ENCODE measurements at places on chromosomes 4 and X.
A peak's percentile ranks its signal among the peaks of the same experiment; 100 is the strongest.

GRCh38 chrX:71953391-71953790, 42.7 kb downstream of the NHSL2 start:
- DNase-seq, result no peak

DNA sequence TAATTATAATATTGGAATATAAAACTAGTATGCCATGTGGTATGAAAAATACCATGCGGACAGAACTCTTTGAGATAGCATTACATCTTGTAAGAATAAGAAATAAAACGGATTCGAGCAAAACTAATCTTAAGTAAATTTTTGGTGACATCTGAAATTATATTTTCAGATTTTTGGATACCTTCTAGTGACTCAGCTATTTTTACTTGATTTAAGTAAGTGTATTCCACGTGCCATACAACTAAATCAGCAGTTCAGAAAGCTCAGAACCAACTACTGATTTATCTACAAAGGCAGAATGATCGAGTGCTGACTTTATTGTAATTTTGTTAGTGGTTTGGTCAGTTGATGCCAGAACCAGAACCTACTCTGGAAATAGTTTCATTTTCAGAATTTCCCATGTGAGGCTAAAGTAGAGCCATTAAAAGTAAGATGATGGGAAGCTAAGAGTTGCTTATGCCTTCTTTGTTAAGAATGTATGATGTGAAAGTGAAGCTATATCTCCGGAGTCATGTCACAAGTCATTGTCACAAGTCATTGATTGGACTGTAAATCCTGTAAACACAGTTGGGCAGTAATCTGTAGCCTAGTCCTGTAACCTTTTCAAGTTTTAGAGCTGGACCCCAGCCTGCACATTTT, 4.0 kb downstream of the ING2 start:
- DNase-seq, result no peak

DNA sequence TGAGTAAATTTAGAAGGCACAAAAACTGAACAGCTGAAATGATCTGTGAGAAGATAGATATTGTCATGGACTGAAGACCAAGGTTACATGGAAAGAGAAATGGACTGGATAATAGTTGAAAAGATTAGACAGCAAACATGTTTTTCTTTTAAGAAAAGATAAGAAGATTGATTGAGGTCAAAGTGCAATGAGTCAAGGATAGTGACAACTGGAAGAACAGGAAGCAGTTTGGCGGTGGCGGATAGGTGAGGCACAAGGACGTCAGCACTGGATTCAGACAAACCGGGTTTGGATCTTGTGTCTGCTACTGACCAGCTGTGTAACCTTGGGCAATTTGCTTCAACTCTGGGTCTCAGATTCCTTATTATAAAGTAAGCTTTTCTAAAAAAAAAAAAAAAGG, 2.0 kb upstream of the HPGD start:
- no peak for DNase-seq

GRCh38 chr4:16199093-16199492, 27.2 kb downstream of the TAPT1 start:
- no peak for DNase-seq

- DNase-seq, result no peak
Observed at GRCh38 chrX:147735364-147735763, 176.4 kb upstream of the FMR1 start.

GRCh38 chr4:25180524-25181131, 20.4 kb upstream of the SEPSECS start:
- DNase-seq, result peak; percentile 21

- DNase-seq, result no peak
Observed at GRCh38 chrX:47351706-47352105, 18.7 kb upstream of the ZNF157 start.

GRCh38 chrX:154016366-154017076, 3.2 kb downstream of the IRAK1 start:
- no peak for DNase-seq

- no peak for DNase-seq
Observed at GRCh38 chr4:56086561-56086960, 137.8 kb downstream of the CEP135 start.

DNA sequence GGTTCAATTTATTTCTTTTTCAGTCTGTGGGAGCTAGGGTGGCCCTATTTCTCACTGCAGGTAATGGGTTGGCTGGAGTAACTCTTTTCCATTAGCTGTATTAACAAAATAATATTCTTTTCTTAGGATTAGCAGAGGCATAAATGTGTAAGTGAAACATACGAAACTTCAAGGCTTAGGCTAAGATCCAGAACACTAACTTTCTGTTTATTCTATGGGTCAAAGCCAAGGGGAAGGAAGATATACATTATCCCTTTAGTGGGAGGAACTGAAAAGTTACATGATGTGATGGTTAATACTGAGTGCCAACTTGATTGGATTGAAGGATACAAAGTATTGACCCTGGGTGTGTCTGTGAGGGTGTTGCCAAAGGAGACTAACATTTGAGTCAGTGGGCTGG, 66.4 kb downstream of the DCAF8L2 start:
- no peak for DNase-seq

GRCh38 chr4:20299515-20299914, 47.8 kb downstream of the SLIT2 start:
- peak; percentile 15 for DNase-seq

DNA sequence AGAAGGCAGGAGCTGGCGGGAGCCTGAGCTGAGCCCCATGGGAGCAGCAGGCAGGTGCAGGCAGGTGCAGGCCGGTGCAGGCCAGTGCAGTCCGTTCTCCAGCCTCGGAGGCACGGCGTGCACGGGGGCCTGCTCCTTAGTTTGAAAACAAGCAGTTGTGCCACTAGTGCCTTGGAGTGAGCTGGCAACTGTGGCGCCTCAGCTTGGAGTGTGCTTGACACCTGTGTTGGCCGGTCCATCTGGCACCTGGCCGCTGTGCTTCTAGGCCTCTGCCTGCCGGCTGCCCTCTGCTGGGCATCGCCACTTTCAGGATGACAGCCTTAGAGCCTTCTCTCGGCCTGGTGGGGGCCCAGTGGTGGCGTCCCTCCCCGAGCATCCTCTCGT, 47.9 kb downstream of the RGS12 start:
- DNase-seq, result no peak

- DNase-seq, result no peak
Observed at GRCh38 chrX:111319451-111319850, 49.2 kb upstream of the CAPN6 start.

DNA sequence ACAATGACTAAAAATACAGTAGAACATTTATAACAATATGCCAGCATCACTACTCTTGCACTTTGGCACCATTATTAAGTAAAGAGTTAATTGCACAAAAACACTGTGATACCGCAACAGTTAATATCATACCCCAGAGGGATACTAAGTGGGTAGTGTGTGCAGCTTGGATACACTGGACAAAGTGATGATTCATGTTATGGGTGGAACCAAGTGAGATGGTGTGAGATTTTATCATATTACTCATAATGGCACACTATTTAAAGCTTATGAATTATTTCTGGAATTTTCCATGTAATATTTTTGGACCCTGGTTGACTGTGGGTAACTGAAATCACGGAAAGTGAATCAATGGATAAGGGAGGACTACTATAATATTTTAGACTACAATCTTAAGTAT, 265.3 kb downstream of the PCDH18 start:
- DNase-seq, result no peak

DNA sequence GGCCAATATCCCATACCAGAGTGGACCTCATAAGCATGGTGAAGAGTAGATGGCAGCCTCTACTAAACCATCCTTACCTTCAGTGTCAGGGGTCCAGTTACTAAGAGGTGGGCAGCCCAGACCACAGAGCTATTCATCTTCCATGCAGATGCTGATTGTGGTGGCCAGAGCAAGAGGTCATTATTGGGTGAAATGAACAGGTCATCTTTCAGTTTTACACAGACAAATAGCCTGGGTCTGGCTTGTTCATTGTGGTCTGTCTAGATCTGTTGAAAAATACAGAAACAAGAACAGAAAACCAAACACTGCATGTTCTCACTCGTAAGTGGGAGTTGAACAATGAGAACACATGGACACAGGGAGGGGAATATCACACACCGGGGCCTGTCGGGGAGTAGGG, 71.3 kb downstream of the PAK3 start:
- no peak for DNase-seq

DNA sequence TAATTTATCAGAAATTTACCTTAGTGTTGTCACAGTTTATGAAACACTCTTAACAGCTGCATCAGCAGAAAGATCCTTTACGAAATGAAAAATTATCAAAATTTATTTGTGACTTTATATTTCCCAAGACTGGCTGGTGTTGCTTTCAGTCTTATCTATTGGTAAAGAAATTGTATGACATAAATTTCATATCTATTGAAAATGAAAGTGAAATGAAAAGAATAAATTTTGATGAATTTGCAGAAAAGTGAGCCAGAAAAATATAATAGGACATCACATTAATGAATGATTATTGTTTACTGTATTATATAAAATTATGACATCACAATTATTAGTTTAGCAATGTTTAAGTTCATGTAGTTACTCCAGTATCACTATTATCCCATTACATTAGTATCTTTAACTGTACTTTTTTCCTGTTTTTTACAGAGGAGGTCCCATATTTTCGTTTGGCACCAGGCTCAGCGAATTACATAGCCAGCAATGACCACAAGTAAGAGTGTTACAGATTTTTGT, 13.2 kb upstream of the TMEM165 start:
- no peak for DNase-seq

DNA sequence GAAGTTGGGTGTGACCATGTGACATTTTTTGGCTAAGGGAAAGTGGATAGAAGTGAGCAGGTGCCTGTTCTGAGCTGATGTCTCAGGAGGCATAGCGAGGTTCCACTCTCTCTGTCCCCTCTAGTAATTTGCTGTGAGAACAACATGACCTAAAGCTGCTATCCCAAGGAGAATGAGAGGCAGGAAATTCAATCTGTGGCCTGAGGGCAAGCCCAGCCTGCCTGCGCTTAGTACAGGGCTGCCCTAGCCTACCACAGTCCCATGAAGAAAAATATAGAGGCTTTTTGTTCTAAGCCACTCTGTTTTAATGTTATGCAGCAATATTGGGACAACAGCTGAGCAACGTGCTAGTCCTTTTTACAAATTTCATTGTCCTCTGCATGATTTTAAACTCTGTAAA, 193.1 kb downstream of the LDB2 start:
- DNase-seq, result no peak

- DNase-seq, result no peak
Observed at GRCh38 chr4:53889326-53890055, 174.9 kb downstream of the CHIC2 start.

- DNase-seq, result no peak
Observed at GRCh38 chr4:147084861-147085260, 139.2 kb upstream of the TTC29 start.

DNA sequence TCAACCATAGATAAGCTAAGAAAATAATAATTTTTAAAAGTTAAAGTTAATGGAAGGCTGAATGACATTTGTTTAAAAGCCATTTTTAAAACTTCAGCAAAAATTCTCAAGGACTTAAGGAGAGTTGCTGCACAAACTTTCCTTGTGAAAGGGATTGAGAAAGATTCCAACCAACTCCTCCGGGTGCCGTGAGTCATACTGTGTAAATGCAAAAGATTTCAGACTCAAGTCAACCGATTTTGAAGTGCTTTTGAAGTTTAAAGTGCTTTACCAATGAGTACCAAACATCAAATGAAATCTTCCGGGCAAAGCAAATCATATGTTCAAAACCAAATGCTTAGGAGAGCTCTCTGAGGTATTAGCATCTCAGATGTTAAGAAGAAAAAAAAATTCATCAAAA, 31.4 kb downstream of the VCX2 start:
- no peak for DNase-seq

DNA sequence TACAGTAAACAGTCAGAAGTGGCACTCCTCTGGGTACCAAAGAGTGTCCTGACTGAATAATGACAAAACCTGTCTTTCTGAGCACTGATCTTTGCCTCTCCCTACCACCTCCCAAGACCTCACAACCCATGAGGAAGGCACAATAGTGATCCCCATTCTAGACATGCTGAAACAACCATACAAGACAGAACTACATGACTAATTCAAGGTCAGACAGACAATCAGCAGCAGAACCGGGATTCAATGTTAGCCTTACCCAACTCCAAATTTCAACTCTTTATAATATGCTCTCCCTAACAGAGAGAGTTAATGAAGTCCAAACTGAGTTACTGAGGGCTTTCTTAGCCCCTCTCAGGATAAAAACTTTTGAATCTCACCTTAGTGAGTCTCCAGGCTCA, 71.0 kb downstream of the IRF2 start:
- DNase-seq, result no peak

- no peak for DNase-seq
Observed at GRCh38 chr4:120446051-120446567, 379.5 kb upstream of the MAD2L1 start.

GRCh38 chrX:109372716-109373115, 109.2 kb downstream of the GUCY2F start:
- DNase-seq, result no peak

DNA sequence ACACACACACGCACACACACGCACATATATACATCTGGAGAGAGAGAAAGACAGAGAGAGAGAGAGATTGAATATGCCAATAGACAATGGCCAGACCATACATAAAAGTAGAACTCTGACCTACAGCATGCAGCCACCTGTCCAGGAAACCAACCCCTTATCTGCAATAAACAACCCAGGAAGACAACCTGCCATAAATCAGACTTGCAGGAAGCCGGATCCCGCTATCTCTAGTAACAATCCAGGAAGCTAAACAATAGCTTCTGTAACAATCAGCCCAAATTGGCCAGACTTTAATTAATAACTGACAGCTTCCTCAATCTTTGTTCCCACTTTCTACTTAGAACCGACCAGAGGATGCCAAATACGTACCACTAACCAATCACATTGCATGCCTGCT, 173.2 kb downstream of the LDB2 start:
- no peak for DNase-seq

DNA sequence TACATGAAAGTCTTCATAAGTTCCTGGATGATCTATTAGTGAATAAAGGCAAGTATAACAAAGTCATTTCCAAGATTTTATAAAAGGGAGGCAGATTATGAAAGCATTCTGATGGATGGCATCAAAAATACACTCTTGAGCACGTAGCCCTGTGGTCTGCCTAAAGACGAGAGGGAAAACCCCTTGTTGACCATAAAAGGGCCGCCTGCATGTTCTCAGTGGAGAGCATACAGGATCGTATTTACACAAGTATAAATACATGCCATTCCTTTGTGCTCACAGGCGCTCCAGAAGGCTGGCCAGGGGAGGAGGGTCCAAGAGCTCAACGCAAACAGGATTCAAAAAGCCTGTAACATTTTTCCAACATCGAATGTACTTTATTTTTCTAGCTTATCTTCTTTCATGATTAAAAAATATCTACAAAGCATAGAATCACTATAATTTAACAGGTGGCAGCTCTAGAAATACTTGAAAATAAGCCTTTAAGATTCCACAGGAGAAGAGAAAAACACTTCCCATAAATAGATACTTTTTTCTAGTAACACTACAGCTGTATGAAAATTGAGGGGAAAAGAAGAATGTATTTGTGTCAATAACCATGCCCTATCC, 29.6 kb downstream of the PDGFC start:
- peak; percentile 54 for DNase-seq

DNA sequence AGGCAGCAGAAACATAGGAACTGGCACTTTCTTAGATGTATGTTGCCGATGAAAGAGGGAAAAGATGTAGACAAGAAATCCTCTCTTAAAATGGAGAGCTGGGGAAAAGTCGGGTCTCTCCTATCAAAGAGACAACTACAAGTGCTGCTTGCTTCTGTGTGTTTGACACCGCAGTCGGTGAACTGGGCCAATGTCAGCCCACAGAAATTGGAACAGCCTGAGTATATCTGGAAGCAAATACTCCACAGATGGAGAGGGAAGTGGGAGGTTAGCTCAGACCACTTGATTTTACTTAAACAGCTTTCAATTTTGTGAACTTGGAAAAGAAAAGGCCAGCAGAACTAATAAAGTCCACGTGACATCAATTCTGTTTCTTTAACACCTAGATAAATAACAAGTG, 230.9 kb upstream of the FAT1 start:
- no peak for DNase-seq
